ENCODE measurements at places on chromosomes 7 and 10. TPM values are rescaled to one million over a fixed set of nuclear protein-coding genes. Genes with fewer than 3 reads are reported as not detected.

The POR gene
- 47.4 TPM for total RNA-seq

The CYP2C19 gene
- total RNA-seq = not detected

DNA sequence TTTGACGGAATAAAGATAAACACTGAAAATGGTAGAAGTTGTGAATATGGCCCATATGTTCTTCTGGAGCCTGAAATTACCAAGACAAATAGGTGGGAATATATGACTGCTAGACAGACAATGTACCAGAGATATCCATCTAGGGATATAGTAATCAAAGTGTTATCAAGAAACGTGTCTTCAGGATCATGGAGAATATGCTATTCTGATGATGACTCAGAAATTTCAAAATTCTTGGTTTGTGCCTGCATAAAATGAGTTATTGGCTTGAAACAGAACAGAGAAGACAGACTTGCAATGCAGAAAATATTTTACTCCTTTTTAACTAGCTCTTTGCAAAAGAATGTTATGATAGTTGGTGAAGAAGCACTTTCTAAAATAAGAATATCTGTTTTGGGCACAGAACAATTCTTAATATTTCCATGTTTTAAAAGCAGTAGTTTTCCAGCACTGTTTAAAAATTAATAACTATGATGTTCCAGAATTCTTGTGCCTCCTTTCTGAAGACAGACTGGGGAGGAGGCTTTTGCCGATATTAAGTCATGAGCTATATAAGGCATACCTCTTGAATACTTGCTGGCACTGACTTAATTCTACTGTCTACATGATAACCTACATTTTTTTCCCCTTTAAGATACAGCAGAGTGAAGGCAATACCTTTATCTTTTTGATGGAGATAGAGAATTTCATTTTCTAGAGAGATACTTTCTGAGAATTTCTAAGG is 34.4 kb upstream of the CABCOCO1 start:
- H3K4me1 ChIP-seq = no peaks in the 10 kb centered on the region
- no peak overlapping the region for H3K4me3 ChIP-seq
- H3K36me3 ChIP-seq = no peaks in the 10 kb centered on the region
- no peak for DNase-seq
- peak overlapping the region; percentile 42 for H3K27ac ChIP-seq

DNA sequence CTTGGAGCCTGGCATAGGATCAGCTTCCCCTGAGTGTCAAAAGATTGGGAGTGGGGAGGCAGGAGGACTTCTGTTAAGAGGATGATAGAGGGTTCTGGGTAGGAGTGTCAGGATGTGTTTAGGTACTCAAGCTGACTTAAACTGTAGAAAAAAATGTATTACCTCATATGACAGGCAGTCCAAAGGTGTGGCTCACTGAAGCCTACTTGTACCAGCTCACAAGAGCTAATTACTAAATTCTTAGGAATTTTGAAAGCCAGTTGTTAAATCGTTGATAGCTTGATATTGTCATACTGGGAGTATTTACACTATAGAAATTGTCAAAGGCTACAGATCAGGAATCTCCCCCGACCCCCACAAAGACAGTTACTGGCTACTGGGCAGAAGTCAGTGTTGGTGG is 32.1 kb downstream of the FAS start:
- no peaks in the 10 kb centered on the region for H3K27me3 ChIP-seq
- peaks cover 4% of the 10 kb centered on the region for H3K4me1 ChIP-seq
- no peak for DNase-seq
- H3K36me3 ChIP-seq = peaks cover 4% of the 10 kb centered on the region
- H3K4me3 ChIP-seq = no peak overlapping the region
- no peak overlapping the region for H3K27ac ChIP-seq

DNA sequence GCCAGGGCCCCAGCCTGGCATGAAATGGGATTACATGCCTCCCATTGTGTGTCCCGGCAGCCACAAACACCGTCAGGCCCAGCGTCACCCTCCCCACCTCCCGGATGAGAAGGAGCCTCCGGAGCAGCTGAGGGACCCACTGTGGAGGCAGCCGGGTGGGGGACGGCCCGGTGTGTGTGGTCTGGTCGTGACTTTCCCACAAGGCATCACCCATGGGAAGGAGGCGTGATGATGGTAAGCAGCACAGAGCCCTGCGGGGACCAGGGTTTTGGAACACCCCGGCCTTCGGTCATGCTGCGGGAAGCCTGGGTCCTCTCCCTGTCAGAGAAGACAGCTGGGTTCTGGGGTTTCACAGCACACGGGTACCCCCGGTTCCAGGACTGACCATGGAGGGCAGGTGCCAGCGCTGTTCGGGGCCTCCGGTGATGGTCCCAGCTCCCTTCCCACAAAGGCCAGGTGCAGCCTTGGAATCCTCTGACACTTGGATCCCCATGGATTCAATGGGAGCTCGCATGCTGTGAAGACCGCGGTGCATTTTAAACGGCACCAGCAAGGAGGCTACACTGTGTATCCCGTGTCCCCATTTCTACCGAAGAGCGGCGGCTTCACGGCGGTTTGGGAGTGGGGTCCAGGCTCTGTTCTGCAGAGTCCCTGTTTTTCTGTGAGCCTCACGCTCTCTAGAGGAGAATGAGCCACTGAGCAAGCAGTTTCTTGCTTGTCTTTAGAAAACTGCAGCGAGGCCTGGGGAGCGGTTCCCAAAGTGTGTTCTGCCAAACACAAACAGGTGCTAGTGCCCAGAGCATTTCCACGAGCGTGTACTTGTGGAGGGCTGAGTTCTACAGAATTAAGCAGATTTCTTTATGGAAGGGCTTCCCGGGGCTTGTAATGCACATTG is 336.0 kb downstream of the ADARB2 start:
- no peaks in the 10 kb centered on the region for H3K36me3 ChIP-seq
- H3K27ac ChIP-seq = no peak overlapping the region
- H3K4me1 ChIP-seq = no peaks in the 10 kb centered on the region
- H3K27me3 ChIP-seq = peaks cover 20% of the 10 kb centered on the region
- no peak overlapping the region for H3K4me3 ChIP-seq
- DNase-seq = no peak
